K562 (cell line): ENCODE measurements at places on chromosomes 12 and 14. TPM values are rescaled to one million over a fixed set of nuclear protein-coding genes. Genes with fewer than 3 reads are reported as not detected.

Gene CLEC1B
- not detected in 2 replicates for total RNA-seq

DNA sequence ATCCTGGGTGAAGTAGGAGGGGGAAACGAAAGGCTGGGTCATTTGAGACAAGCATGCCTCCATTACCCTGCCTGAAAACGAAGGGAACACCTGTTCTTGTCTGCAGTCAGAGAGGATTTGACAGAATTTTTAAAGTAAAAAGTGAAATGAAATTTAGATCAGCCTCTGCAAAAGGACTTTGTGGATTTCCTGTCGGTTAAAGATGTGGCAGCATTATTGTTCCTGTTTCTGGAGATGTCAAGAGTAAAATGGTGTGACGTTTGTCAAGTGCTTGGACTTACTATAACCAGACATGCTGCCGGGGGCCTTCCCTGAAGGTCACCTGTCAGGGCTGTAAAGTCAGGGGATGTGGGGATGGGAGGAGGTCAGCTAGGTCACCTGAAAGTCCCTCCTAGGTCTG is 32.0 kb downstream of the NRXN3 start:
- no peaks in the 10 kb centered on the region for H3K36me3 ChIP-seq
- no peak overlapping the region for H3K27ac ChIP-seq
- DNase-seq = no peak
- peaks cover 8% of the 10 kb centered on the region for H3K27me3 ChIP-seq
- H3K4me1 ChIP-seq = no peaks in the 10 kb centered on the region

- H3K4me3 ChIP-seq = no peak overlapping the region
- no peak for DNase-seq
- no peaks in the 10 kb centered on the region for H3K36me3 ChIP-seq
- no peaks in the 10 kb centered on the region for H3K27me3 ChIP-seq
- no peaks in the 10 kb centered on the region for H3K4me1 ChIP-seq
Measured at GRCh38 chr14:29126865-29127264, 360.3 kb downstream of the FOXG1 start.

Gene CLEC4C
- not detected in 2 replicates for total RNA-seq

Gene TTC8
- total RNA-seq = 8.1 and 9.6 TPM in 2 replicates

Gene LRRK2
- 0.58 and 0.89 TPM in 2 replicates for total RNA-seq

- H3K4me1 ChIP-seq = peaks cover 7% of the 10 kb centered on the region; the same call in 1 of the 2 replicates
- H3K27me3 ChIP-seq = peaks cover 43% of the 10 kb centered on the region
- H3K27ac ChIP-seq = no peak overlapping the region
- no peak overlapping the region for H3K4me3 ChIP-seq
- DNase-seq = no peak
Measured at GRCh38 chr12:130764073-130764472, 48.0 kb upstream of the RIMBP2 start.

- H3K27ac ChIP-seq = no peak overlapping the region
- H3K4me3 ChIP-seq = no peak overlapping the region
- no peaks in the 10 kb centered on the region for H3K36me3 ChIP-seq
Measured at GRCh38 chr14:101602466-101602840, 41.2 kb downstream of the DIO3 start.
